ENCODE measurements at places on chromosomes 13 and 19.

GRCh38 chr13:94596575-94596971 is 621 bp upstream of the TGDS start:
- no peak for DNase-seq

DNA sequence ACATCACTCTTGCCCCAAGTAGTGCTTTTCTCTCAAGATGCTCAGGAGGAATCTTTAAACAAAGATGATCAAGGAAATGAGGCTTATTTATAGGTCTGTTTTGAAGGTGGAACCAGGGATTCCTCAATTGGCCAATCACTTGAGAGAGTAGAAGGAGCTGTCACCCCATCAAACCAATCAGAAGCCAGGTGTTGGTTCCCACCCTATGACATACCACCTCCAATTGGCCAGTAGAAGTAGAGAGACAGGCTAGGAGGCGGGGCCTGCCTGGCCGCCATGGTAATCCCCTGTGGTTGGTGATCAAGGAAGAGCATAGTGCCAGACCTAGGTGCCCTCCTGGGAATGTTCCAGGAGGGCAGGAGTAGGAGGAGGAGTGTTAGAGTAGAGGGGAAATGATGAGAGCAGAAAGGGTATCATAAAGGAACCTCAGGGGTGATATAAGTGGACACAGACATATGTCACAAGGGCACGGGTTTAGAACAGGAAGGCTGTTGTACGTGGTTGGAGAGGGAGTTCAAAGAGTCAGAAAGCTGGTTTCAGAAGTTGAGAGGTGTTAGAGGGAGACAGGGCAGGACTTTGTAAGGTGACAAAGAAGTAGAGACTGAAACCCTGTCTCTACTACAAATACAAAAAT is 10.5 kb downstream of the PMIS2 start:
- no peak for DNase-seq

GRCh38 chr13:98496479-98496791 is 80.5 kb downstream of the STK24 start:
- DNase-seq: no peak

DNA sequence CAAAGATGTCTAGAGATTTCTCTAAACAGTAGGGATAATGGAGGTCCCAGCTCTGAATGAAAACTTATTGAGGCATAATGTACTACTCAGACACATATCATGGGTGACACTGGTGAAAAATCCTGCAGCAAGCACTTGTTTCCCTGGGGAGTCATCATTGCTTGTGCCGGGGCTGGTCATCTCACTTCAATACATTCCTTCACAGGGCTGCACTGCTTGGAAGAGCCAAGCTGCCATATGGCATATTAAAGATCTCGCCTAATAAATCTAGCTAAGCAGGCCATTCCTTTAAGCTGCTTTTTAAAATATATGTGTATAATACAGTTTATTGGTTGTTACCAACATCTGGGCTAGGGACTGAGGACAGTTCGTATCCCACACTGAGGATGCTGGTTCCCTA is 332.2 kb upstream of the GPC6 start:
- DNase-seq: no peak

- DNase-seq: no peak
Observed at GRCh38 chr13:59873309-59873708, 290.4 kb downstream of the DIAPH3 start.

DNA sequence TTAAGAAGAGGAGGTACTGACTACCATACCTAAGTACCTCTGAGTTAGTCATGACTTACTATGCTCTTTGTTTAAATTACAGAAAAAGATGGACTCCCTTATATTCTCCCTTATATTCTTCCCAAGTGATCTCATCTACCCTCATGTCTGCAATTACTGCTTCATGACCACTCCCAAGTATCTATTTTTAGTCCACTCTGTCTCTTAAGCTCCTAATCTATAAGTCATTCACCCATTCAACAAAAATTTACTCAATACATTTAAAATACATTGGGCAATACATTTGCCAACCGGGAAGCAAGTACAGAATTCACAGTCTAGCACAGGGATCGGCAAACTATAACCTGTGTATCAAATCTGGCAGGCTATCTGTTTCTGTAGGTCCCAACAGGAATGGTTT is 42.6 kb downstream of the KPNA3 start:
- DNase-seq: no peak

- DNase-seq: no peak
Observed at GRCh38 chr13:46747031-46747820, 49.7 kb downstream of the ESD start.

DNA sequence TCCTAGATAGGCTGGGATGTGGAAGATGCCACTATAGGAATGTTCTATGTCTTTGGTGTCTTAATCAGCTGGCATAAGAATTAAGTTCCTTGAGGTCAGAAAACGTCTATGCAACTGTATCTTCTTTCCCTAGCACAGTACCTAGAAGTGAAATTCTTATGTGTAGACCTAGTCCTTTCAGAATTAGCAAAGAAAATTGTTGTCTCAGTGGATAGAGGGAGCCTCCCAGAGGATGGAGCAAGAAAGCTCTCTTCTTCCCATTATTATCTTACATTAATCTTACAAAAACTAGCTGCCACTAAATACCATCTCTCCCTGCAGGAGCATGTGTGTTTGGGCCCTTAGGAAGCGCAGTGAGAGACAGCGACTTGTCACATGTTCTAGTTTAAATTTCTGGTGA is 11.6 kb downstream of the CLDN10 start:
- DNase-seq: no peak

GRCh38 chr13:43510956-43511901 is 275.5 kb downstream of the ENOX1 start:
- DNase-seq: no peak

DNA sequence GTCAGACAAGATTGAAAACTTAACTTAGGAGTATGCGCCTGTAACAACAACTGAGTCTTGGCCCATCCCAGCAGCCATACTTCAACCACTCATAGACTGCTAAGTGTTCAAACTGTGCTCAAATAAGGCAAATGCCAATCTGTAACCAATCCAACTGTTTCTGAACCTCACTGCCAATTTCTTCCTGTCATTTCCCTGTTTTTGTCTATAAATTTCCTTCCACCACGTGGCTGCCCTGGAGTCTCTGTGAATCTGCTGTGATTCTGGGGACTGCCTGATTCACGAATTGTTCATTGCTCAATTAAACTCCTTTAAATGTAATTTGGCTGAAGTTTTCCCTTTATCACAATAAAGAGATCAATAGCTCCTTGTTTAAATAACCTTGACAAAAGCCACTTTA is 50.8 kb upstream of the FREM2 start:
- no peak for DNase-seq

GRCh38 chr13:62747152-62747551 is 1331.5 kb upstream of the PCDH20 start:
- no peak for DNase-seq

DNA sequence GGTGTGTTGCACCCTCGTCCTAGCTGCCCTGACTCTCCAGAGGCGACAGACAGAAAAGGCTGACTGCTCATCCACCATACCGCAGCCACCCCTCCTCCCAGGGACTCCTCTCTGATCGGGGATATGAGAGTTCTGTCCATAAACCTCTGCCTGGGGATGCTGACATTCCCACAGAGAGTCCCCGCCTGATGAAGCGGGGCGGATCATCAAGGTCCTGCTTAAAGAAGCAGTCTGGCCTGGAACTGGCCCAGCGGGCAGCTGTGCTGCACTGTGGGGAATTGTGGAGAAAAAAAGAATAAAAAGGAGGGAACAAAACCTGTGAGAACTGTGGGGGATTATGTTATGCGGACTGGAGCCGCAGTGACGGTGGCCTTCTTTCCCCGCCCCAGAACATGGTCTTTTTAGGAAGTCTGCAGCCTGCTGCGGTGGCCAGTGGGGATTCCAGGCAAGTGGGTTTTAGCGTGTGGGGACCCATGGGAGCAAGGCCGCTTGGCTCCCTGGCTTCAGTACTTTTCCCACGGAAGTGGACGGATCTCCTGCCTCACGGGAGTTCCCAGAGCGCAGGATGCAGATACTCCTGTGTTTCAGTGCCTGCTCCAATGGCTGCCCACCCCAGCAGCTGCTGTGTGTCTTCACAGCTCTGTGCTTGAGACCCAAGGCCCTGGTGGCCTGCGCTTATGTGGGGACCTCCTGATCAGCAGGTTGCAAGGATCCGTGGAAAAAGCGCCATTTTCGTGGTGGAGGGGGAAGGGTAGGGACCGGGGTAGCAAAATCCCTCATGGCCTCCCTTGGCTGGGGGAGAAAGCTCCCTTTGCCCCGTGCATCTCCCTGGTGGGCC is 1456.2 kb upstream of the SLC10A2 start:
- no peak for DNase-seq

- no peak for DNase-seq
Observed at GRCh38 chr19:50419022-50419579, 363 bp downstream of the SPIB start.

DNA sequence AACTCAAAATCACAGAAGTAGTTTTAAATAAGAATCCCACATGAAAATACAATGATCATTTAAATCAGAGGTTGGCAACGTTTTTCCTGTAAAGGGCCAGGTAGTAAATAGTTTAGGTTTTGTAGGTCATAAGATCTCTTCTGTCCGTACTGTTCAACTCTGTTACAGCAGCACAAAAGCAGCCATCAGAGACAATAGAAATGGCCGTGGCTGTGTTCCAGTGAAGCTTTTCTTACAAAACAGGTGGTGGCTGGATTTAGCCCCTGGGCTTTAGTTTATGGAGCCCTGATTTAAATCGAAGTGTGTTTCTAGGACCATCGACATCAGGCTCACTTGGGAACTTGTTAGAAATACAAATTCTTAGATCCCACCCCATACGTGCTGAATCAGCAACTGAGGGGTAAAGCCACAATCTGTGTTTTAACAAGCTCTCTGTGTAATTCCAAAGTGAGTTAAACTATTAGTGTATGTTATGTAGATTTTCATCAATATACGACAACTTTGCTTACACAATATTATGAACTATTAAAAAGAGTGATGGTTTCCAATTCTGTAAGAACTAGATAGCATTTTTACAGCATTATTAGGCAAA is 54.8 kb upstream of the MIR17HG start:
- DNase-seq: no peak

DNA sequence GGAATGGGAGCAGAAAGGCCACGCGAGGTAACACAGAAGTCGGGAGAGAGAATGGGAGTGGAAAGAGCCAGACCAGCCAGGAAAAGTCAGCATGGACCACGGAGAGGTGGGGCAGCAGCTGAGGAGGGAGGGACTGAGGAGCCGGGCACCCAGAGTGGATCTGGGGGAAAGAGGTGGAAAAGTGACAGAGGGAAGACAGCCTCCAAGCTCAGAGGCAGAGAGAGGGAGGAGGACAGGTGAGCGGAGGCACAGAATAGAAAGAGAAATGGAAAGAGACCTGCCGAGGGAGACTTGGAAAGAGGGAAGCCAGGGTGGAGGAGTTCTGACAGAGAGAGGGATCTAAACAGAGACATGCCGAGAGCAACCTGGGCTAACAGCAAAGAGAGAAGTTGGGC is 1.6 kb downstream of the GRIK5 start:
- DNase-seq: no peak

GRCh38 chr19:14381689-14382474 is 638 bp downstream of the ADGRE5 start:
- DNase-seq: peak; percentile 87

- peak; percentile 74 for DNase-seq
Observed at GRCh38 chr13:40664350-40665125, 1.9 kb downstream of the FOXO1 start.

DNA sequence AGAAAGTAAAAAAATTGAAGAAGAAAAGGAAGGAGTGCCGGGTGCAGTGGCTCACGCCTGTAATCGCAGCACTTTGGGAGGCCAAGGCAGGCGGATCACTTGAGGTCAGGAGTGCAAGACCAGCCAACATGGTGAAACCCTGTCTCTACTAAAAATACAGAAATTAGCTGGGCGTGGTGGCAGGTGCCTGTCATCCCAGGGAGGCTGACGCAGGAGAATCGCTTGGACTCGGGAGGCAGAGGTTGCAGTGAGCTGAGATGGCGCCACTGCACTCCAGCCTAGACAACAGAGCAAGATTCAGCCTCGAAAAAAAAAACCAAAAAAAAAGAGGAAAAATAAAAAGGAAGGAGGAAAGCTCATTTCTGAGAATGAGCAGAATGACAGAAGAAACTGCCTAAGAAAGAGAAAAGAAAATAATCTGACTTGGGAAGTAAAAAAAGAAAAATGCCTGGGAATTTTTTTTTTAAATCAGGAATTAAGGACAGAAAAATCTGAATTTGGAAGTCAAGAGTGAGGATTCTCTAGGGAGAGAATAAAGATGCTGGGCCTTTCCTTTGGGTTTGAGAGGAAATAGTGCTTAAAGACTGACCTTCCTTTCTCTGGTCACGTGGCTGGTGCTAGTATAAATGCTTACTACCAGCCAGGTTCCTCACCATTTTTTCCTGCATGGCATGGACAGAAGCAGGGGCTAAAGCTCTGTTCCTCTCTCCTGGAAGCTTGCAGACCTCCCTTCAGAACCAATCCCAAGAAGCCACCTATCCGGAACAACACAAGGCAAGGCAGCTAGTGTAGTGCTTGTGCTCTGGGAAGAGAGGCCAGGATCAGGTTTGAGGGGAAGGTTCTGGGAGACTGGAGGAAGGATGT is at the start of gene FFAR2:
Gene FFAR2, plus strand, starts transcription at position 652 of the 864 bp plus-strand sequence. CDS start 1,458 bp downstream, outside the sequence.
- no peak for DNase-seq

DNA sequence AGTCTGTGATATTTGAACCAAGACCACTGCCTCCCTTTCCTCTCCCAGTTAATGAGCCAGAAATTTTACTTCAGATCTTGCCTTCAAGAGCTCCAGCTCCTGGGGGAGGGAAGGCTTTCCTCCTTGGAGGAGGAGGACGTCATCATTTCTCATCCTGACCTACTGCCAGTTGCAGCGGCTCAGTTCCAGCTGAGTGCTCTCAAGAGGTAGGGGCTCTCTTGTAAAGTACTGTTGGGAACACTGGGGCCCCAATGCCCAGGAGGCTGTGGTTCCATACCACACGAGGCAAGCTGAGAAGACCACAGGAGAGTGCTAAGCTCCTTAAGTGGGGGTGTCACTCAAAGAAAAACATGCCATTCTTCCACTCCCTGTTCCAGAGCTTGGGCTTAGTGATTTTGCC is 36.2 kb downstream of the METTL21C start:
- no peak for DNase-seq

GRCh38 chr13:37585541-37585940 is 13.0 kb downstream of the POSTN start:
- DNase-seq: no peak

- no peak for DNase-seq
Observed at GRCh38 chr19:5050067-5050656, 81.2 kb downstream of the KDM4B start.

DNA sequence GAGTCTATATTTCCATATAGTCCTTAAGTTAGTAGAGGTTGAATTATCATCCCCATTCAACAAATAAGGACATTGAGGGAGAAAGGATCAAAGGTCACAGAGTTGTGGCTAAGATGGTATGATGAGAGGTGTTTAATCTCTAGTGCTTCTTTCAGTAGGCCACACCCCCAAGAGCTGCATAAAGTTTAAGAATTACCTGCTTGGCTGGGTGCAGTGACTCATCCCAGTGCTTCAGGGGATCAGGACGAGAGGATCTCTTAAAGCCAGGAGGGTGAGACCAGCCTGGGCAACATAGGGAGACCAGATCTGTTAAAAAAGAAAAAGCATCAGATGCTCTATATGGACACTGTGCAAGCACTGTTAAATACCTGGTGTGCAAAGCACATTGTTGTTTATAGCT is 560.0 kb upstream of the KLHL1 start:
- no peak for DNase-seq

GRCh38 chr19:3852614-3853254 is 16.1 kb downstream of the ZFR2 start:
- peak; percentile 20 for DNase-seq

Measured in activated CD4-positive, alpha-beta memory T cell treated with anti-CD3 and anti-CD28 coated beads, Interleukin-2, amount 10 ng/mL, durations not matched to agents 7 days and 5 days (primary cell).